ENCODE measurements at places on chromosomes 12 and 14.

- DNase-seq: no peak
Observed at GRCh38 chr14:64828071-64828470, 51.6 kb downstream of the SPTB start.

GRCh38 chr14:100149851-100150611, 9.4 kb downstream of the DEGS2 start:
- DNase-seq: no peak

DNA sequence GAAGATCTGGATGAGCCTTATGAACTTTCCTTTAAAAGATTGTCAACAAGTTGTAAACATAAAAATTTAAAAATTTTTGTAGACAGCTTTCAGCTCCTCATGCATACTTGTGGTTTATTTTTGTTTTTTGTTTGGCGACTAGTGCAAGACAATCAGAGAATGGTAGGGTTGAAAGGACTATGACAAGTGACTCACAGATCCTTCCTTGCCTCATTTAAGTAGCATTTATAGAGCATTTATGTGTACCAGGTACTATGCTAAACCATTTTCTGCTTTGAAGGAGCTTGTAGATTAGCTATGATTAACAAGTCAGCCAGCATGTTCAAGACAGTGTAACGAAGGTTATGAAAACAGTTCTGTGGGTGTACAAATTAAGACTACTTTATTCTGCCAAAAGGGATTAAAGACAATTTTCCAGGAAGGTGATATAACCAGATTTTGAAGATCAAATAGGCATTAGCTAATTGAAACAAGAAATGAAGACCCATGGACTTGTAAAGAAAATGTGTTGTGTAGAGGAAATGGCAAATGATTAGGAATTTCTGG, 122.0 kb downstream of the PCNX1 start:
- DNase-seq: no peak

DNA sequence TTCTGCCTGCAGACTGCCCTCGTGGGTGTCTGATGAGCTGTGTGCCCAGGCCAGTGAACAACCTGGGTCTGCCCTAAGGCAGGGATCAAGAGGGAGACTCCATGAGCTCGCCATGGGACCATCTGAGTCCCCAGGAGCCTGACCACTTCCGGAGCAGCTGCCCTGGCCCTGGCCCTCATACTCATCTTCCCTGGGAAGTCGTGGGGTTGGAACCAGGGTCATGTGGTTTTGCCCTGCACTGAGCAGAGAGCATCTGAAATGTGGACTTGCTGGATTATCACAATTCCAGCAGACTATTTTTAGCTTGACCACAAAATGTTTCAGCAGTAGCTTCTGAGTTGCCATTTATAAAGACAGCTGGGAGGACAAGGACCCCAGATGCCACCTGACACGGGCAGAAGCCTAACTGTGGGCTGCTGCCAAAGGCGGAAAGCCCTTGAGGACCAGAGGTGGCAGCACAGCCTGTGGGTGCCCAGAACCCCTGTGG, 6.7 kb downstream of the BTBD6 start:
- DNase-seq: no peak

GRCh38 chr12:104360157-104360556, 56.6 kb downstream of the EID3 start:
- no peak for DNase-seq

DNA sequence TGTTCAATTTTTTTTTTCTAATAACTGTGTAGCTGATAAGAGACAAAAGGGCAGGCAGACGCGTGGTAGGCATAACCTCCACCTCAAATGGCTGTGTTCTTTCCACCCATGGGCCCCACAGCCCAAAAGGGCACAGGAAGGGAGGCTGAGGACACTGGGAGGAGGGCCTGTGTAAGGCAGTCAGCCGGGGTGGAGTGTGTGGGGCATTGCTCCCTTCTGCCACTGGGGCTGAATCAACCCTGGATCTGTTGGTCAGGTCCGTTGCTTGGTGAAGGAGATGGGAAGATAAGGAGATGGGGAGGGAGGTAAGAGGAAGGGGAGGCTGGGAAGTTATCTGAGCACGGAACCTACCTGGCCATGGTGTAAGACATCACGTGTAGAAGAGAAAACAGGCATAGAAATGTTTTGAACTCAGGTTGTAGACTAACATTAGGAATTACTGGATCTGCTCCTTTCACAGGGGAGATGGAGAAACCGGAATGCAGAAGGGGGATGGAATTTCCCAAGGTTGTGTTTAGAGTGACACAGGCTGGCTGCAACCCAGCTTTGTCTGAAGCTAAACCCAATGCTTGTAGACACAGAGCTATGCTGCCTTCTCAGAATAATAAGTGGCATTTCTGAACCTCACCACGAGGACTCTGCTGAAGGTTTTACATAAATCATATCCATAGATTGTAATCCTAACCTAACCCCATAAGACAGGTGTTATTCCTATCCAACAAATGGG, 138.5 kb upstream of the NOS1 start:
- DNase-seq: no peak

- no peak for DNase-seq
Observed at GRCh38 chr12:121189131-121189530, 20.8 kb upstream of the P2RX4 start.

DNA sequence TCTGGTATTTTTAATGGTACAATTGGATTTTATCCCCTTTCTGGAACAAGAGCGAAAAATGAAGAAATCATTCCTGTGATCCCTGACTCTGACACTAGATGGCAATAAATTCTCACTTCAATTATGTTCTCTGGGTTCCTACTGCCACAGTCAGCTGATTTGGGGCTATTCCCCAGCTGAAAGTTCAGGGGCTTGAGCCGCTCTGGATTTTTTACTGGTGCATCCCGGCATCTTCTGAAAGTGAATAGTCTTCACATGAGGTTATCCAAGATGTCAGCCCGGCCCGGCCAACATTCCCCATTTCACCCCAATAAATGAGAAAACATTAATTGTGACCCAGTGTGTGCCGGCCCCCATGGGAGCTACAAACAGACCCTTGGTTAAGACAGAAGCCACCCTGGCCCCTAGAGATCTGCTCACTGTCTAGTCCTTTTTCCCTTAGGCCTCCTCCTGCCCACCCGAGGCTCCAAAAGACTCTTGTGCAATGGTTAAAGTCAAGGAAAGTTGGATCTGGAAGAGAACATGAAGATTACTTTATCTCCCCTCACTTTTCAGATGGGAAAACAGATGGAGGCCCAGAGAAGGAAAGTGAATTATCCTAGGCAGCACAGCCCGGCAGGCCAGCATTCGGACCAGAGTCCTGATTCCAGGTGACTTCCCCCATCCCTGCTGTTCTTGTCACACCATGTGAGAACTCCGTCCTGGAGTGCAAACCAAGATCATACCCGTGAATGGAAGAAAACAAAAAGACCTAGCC, 20.8 kb downstream of the CKAP4 start:
- peak; percentile 51 for DNase-seq

DNA sequence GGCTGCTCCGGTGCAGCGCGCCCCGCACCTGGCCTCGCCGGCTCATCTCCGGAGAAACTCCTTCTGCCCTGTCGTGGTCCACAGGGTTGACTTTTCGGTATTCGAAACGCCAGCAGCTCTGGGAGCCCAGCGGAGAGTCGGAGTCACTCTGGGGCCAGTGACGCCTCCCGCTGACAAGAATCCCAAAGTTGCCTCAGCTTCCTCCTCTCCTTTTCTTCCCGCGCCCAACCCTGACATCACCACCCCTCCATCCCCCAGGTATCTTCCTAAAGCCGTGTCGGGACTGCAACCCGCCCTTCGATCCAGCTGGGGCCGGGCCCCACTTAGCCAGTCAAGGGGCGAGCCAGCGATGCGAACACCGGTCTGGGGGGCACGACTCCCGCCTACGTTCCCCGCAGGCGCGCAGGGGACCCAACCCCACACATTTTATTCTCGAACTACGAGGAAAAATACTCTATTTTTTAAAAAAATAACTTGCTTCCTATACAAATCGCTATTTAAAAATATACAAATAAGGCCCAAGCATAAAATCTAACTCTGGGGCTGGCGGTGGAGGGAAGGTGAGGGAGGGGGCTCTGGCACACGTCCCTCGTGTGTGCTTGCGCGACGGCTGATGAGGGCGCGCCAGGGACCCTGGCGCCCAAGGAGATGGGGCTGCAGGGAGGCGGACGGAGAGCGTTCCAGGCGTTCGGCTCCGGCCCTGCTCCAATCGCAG, 2.1 kb downstream of the NKX2-8 start:
- DNase-seq: no peak

DNA sequence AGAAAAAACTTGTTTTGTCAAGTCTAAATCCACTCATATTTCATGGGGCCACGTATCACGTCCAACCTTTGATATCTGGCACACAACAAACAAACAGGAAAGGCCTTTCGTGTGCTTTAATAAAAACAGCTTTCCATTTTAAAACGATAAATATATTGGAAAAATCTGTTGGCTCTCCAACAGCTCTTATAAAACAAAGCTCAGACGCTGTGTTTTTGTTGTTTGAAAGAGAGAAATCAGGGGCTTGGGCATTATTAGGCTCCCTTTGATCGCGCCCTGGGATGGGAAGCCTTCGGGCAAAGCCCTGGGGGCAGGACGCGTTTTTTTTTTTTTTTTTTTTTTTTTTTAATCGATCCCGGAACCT, 429 bp upstream of the PLEKHA5 start:
- no peak for DNase-seq

DNA sequence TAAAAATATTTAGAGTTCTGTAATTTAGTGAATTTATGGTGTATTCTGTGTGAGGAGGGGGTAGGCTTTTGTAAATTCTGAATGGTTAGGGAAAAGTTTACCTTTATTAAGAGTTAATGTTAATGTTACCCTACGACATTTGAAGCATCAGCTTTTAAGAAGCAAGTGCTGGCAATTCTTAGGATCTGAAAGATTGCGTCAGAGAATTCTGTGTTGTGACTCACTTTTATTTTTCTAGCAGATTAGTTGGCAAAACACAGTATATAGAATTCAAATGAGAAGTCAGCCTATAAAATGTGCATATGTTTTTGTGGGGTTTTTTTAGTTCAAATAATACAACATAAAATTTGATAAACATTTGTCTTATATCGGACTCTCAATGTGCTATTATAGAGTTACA, 97.6 kb downstream of the RAD52 start:
- no peak for DNase-seq

GRCh38 chr12:6700646-6701051, at the start of gene PIANP:
TSS of gene PIANP (minus strand) at chr12:6700815. CDS start at chr12:6698061, 2,754 bp downstream.
- no peak for DNase-seq

GRCh38 chr12:87939182-87939581, 90.0 kb downstream of the C12orf50 start:
- DNase-seq: no peak

DNA sequence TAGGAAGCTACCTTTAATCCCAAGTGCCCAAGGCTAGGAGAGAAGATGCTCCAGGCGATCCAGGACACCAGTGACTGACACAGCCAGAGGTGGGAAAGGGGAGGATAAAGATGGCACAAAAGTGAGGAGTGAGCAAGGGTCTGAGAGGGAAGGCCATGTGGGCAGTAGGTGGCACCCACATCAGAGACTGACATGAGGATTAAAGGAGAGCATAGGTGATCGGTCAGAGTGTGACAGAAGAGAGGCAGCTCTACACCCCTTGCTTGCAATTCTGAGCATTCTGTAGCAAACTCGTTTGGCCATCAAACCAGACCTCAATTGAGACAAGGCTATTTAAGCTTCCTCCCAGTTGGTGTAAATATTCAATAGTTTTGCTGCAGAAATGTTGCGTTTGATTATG, 724 bp upstream of the CD27 start:
- no peak for DNase-seq

- DNase-seq: no peak
Observed at GRCh38 chr14:105495990-105496830, 5.2 kb downstream of the TEDC1 start.

DNA sequence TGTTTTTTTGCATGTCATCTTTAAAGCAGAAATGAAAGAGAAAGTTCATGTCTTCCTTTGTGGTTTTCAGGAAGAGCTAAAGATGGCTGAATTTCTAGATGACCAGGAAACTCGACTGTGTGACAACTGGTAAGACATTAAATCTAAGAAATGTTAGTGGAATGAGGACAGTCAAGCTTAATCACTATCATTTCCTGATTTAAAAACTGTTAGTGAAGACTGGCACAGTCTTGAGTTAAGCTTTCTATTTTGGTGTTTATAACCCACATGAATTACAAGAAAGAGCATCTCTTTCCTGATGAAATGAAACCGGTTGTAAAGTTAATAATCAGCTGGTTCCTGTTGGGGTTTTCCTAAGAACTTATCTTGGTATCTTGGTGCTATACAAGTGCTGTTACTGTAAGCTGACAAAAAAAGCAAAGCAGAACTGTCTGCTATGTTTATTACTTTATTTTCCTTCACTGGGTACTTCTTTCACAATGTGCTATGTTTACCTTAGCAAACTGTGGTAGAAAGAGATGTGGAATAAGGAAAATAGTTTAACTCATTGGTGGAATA, 5.2 kb downstream of the TRAFD1 start:
- no peak for DNase-seq

- no peak for DNase-seq
Observed at GRCh38 chr12:128840862-128841468, 12.3 kb upstream of the GLT1D1 start.

GRCh38 chr12:51848841-51849735, 570 bp upstream of the FIGNL2 start:
- no peak for DNase-seq

DNA sequence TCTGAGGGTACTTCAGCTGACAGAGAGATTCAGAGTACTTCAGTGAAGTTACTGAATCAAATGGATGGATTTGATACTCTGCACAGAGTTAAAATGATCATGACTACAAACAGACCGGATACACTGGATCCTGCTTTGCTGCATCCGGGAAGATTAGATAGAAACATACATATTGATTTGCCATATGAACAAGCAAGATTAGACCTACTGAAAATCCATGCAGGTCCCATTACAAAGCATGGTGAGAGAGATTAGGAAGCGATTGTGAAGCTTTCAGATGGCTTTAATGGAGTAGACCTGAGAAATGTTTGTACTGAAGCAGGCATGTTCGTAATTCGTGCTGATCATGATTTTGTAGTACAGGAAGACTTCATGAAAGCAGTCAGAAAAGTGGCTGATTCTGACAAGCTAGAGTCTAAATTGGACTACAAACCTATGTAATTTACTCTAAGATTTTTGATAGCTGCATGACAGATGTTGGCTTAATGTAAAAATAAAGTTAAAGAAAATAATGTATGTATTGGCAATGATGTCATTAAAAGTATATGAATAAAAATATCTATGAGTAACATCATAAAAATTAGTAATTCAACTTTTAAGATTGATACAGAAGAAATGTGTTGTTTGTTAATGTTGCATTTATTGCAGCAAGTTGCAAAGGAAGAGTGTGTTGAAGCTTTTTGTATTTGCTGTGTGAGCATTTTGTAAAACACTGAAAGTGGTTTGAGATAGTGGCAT, 136.1 kb upstream of the RAP1B start:
- no peak for DNase-seq
